ENCODE measurements at places on chromosomes 6 and 20. TPM values are rescaled to one million over a fixed set of nuclear protein-coding genes. Genes with fewer than 3 reads are reported as not detected.

GRCh38 chr6:33959661-33960344 lies 156.0 kb upstream of the MLN start:
- H3K27me3 ChIP-seq, result no peaks in the 10 kb centered on the region
- H3K4me1 ChIP-seq, result no peaks in the 10 kb centered on the region
- no peak overlapping the region for H3K4me3 ChIP-seq

- DNase-seq, result no peak
- no peak overlapping the region for H3K4me3 ChIP-seq
- no peak overlapping the region for H3K27ac ChIP-seq
- H3K27me3 ChIP-seq, result no peaks in the 10 kb centered on the region
- H3K36me3 ChIP-seq, result no peaks in the 10 kb centered on the region
These were observed 417.3 kb upstream of the MARCKS start for GRCh38 chr6:113439866-113440265.

The SRSF12 gene
- total RNA-seq, result 7.3 TPM

DNA sequence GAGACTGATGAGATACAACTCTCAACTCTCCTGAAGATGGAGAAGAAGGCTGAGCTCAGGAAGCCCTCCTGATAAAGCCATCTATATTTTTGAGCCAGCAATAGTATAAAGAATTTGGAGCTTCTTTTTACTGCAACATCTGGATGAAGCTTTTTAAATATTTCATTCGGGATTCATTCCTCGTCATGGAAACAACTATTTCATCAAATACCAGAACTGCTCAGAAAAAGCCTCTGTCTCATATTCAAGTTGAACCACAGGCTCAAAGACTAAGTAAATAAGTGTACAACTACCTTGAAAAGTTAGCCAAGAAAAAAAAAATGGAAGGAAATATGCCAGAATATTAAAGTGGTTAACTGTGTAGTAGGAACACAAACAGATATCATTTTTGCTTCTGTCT lies 37.8 kb downstream of the PTPRT start:
- DNase-seq, result no peak
- no peaks in the 10 kb centered on the region for H3K4me1 ChIP-seq
- H3K27ac ChIP-seq, result no peak overlapping the region

DNA sequence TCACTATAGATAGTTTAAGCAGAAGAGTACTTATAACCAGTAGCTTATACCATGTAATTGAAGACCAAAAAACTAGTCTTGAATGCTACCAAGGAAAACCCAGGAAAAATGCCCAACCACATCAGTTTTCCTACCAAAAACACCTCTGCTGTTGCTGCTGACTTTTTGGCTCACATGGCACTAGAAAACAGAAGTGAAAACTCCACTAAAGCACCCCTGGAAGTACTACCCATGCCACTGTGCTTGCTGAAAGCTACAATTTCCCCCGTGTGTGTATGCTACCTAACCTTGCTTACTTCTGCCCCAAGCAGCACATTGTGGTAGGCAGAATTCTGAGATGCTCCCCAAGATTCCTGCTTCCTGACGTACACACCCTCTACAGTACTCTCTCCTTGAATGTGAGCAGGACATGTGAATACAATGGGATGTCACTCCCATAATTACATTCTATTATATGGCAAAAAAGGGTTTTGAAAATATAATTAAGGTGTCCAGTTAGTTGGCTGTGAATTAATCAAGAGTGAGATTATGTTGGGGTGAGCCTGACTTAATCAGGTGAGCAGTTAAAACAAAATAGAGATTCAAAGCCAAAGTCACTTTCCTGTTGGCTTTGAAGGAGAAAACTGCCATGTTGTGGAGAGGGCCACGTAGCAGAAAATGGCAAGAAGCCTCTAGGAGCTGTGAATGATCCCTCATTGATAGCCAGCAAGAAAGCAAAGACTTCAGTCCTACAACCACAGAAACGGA lies 209.8 kb upstream of the MARCKS start:
- no peak for DNase-seq
- no peaks in the 10 kb centered on the region for H3K27me3 ChIP-seq
- H3K4me1 ChIP-seq, result peaks cover 31% of the 10 kb centered on the region
- no peaks in the 10 kb centered on the region for H3K36me3 ChIP-seq
- H3K4me3 ChIP-seq, result no peak overlapping the region

- H3K27me3 ChIP-seq, result no peaks in the 10 kb centered on the region
- peaks cover 9% of the 10 kb centered on the region for H3K4me1 ChIP-seq
- DNase-seq, result peak; percentile 16
- no peak overlapping the region for H3K27ac ChIP-seq
These were observed 23.9 kb upstream of the PRL start for GRCh38 chr6:22320750-22321149.

DNA sequence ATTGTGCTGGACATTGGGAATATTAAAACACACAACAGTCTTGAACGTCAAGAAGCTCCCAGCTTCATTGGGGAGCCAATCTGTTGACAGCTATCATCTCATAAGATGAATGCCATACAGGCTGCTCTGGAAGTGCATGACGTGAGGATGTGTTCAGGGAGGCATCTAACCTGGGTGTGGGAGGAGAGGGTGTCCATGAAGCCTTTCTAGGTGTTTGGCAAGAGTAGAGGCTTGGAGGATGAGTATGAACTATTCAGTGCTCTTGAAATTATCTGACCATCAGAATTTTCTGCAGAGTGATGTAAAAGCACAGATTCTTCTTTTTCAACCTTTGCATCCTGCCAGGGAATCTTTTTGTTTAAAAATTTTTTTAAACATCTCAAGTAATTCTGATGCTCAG lies 11.6 kb downstream of the AKAP7 start:
- H3K4me1 ChIP-seq, result no peaks in the 10 kb centered on the region
- DNase-seq, result no peak
- H3K27me3 ChIP-seq, result no peaks in the 10 kb centered on the region

DNA sequence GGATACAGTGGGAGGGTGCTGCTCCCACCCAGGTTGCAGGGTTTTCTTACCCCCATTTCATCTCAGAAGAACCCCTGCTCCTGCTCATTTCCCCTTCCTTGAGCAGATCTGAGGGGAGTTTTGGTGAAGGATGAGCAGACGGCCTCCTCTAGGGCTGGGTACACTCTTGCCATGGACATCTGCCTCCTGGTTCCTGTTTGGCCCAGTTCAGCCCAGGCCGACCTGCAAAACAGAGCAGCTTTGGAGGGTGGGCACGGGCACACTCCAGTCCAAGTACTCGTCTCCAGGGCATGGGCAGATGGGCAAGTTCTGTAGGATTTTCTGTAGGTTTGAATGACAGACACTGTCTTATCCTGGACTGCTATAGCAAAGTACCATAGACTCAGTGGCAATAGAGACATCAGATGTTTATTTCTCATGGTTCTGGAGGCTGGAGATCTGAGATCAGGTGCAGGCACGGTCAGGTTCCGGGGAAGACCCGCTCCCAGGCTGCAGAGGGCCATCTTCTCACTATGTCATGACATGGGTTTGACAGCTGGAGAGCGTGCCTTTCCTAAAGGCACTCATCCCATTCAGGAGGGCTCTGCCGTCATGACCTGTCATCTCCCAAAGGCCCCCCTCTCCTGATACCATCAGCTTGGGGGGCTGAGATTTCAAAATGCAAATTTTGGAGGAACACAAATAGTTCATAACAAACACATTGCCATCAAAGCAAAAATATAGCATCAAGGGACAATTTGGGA lies 6.2 kb downstream of the NPBWR2 start:
- peaks cover 8% of the 10 kb centered on the region for H3K4me1 ChIP-seq
- no peak overlapping the region for H3K27ac ChIP-seq
- no peak for DNase-seq
- no peaks in the 10 kb centered on the region for H3K36me3 ChIP-seq

The MANEA gene
- total RNA-seq, result 13.8 TPM

Measured in hepatocyte (in vitro differentiated cells).